ENCODE measurements at places on chromosomes 5 and 9.

DNA sequence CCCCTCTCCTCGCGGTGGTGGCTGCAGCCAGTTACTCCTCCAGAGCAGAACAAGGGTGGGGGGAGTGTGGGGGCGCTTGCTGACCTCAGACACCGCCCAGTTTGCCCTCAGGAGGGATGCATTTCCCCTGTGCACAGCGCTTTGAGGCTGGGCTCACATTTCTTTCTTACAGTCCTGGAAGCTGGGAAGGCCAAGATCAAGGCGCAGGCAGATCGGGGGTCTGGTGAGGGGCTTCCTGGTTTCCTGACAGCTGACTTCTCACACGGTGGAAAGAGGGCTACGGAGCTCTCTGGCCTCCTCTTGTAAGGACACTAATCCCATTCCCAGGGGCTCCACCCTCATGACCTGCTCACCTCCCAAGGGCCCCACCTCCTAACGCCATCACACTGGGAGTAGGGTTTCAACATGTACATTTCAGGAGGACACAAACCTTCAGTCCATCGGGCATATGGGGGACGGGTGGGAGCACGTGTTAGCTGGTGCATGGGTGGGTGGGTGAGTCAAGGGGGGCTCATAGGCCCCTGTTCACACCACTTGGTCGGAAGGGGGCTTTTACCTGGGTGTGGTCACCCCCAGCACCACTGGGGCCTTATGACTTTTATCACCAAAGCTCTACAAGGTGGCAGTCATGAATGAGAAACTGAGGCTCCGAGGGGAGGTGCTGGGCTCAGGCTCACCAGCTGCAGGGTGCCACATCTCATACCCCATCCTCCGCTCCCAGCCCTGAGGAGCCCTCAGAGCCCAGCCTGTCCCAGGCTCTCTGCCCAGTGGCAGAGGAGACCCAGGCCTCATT, 7.7 kb upstream of the SCGB3A1 start:
- no peak for DNase-seq

GRCh38 chr9:136267261-136268111, 21.9 kb upstream of the QSOX2 start:
- DNase-seq: no peak

GRCh38 chr5:1343315-1343751, 1.6 kb downstream of the CLPTM1L start:
- no peak for DNase-seq

GRCh38 chr5:151499501-151500035, 52.2 kb downstream of the SLC36A1 start:
- DNase-seq: no peak

DNA sequence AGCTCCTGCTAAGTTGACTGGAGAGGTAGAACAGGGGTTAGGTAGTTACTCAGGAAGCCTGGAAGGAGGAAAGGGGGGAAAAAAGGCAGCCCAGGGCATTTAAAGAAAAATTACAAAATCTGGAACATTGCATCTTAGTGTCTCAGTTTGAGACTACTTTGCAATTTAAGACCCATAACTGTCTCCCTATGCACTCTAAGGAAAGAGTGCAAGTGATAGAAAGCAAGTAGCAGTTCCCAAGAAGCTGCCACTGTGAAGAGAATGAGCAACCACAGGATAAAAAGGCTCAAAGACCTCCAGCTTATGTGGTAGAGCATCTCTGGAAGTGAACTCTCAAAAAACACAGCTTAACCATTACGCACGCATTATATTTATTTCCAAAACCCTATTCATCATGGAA, 141.8 kb downstream of the SLCO4C1 start:
- DNase-seq: no peak

- no peak for DNase-seq
Observed at GRCh38 chr5:132150565-132150964, 77.0 kb downstream of the CSF2 start.

All from epithelial cell of prostate (primary cell).